ENCODE measurements at places on chromosomes 2 and 18.

DNA sequence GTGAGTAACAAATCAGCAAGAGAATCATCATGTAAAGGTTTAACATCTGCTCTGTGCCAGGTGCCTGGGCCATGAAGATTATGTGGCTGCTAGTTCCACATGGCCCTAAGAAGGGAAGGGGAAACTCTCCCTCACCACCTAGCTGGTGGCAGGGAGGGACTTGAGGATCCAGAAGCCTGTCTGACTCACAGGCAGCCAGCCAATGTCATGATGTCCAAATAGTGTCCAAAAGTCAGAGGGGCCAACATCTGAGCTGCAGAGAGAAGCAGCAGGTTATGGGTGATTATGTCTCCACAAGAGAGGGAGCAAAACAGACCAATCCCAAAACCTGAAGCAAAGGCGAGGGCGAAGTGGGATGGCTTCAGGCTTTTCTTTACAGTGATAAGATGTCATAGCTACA lies 61.9 kb upstream of the SPP2 start:
- no peak for DNase-seq

DNA sequence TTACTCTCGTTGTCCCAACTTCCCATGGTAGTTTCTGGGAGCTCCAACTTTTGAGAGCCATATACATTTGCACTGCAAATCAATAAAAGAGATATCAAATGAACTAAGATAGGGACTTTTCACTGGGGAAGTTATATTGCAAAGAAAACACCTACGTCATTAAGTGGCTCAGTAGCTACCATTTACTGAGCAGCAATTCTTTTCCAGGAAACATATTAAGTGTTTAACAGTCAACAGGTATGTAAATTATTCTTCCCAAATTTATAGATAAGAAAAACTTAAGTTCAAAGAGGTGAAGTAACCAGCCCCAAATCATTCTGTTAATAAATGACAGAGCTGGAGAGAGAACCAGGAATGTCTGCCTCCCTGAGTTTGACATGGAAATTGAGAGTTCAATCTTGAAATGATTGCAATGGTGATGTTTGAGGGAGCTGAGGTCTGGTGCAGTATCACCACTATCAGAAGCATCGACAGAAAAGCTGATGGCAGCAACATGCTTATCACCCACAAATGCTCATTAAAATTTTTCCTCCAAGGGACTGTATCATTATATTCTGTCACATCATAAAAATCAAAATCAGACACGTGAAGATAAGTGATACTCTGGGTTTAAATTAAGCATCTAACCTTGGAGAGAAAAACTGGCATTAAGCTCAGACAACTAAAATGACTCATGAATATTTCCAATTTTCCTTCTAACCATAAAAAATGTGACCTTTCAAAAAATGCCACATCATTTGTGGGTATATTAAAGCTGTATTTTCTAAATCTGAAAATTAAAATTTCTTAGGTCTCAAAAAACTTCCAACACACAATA lies 43.4 kb downstream of the GAREM1 start:
- DNase-seq: no peak

DNA sequence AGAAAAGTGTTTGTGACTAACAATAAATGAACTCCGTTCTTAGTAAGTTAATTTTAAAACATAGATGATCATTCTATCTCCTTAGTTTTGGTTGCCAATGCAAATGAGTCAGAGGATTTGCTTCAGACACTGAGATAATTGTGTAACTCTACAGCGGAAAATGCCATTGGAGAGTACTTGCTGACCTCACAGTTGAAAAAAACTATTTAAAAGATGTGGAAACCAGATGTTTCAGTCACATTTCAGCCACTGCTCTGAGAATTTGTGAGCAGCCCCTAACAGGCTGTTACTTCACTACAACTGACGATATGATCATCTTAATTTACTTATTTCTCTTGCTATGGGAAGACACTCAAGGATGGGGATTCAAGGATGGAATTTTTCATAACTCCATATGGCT lies at the start of gene TNFAIP6:
TNFAIP6 (plus strand) TSS at position 234 of the 400 bp plus-strand sequence; CDS start at position 309, 75 bp downstream.
- peak; percentile 63 for DNase-seq

GRCh38 chr2:6441800-6442199 lies 423.9 kb downstream of the CMPK2 start:
- no peak for DNase-seq

DNA sequence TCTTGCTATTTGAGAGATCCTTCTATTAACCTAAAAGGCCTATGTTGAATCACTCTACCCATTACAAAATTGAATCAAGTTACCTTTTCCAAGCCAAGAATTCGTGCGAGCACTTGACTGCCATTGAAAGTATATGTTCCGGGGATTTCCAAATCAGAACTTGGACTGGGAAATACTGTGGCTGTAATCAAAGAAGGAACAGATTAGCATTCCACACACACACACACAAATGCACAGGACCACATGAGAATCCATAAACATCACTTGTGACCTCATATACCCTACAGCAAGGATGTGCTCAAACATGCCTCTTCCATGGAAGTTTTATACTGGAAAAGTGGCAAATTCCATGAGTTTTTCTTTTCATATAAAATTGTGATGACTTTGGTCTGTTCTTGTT lies 86.0 kb downstream of the ABCA12 start:
- DNase-seq: no peak

DNA sequence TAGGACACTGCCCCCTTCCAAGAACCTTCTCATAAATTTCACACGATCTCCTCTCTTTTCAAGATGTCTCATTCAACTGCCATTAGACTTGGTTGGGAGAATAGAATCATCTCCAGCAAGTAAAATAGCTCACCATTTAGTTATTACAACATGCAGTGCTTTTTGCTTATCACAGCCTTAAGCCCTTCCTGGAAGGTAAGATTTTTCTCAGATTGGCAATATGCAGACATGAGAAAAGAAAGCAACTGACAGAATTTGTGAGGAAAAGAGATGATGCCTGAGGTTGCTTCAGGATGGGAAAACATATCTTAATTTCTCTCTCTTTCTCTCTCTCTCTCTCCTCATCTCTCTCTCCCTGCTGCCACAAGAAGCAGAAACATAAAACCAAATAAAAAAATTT lies 855.1 kb upstream of the ACVR2A start:
- DNase-seq: no peak

DNA sequence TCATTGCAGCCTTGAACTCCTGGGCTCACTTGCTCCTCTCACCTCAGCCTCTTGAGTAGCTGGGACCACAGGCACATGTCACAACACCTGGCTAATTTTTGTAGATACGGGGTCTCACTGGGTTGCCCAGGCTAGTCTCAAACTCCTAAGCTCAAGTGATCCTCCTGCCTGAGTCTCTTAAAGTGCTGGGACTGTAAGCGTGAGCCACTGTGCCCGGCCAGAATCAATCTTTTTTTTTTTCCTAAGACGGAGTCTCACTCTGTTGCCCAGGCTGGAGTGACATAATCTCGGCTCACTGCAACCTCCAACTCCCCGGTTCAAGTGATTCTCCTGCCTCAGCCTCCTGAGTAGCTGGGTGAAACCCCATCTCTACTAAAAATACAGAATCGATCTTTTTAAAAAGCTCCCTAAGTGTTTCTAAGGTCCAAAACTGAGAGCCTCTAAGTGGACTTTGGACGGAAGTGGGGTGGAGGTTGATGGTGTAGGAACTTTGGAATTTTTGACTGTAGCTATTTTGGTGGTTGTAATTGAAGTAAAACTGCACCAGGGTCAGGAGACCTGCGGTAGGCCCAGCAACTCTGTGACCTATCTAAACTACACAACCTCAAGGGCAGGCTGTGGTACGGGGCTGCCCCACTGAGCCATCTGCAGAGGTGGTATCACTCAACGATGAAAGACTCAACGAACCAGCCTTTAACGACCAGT lies 82.9 kb downstream of the POLR1A start:
- DNase-seq: no peak

DNA sequence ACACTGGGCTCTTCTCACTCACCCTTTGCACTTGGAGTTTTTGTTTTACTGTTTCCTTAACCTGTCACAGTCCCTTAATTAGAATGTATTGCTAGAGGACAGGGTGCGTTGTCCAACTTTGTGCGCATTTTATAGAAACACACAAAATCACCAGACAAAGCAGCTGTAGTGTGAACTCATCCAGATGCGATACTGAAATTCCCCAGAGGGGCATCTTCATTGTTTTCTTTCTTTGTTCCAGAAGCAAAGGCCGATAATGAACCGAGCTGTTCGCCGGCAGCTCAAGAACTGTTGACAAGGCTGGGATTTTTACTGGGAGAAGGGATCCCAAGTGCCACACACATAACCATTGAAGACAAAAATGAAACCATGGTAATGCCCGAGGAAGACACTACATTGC lies 137.6 kb downstream of the WDSUB1 start:
- no peak for DNase-seq

DNA sequence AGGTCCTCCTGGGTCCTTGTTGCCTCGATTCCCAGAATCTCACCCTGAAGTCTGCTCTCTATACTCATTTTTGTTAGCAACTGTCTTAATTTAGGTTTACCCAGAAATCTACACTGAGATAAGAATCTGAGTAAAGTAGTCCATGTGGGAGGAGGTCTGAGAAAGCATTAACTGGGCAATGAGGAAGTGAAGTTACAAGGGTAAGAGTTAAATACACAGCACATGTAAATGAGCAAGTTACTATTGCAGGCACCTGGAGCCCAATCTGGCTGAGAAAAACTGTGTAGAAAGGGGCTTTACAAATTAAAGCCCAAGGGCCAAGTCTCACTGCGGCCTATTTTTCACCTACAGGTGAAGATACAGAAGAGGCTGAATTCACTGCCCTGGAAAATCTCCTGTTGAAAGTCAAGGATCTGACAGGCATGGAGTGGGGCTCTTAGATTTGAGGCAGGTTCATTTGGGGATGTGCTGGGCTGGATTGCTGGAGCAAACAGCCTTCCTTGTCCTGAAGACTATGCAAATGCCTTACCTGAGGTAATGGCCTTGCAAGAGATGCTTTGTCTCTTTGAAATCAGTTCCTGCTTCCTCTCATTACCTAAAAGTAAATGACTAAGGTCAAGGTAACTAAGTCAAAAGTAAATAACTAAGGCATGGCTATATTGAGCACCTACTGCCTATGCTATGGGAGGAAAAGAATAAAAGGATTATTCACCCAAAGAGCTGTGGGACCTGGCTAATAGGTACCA lies 84.4 kb upstream of the DYNAP start:
- DNase-seq: no peak

GRCh38 chr2:17515652-17516051 lies 2.6 kb downstream of the RAD51AP2 start:
- no peak for DNase-seq

- no peak for DNase-seq
These were observed 97.2 kb downstream of the BCL11A start for GRCh38 chr2:60456115-60456770.

GRCh38 chr2:156891609-156892008 lies 365.9 kb upstream of the GALNT5 start:
- DNase-seq: no peak

GRCh38 chr2:20942646-20943125 lies 101.2 kb downstream of the APOB start:
- DNase-seq: no peak

GRCh38 chr18:78984941-78985784 lies 5.5 kb downstream of the SALL3 start:
- peak; percentile 13 for DNase-seq

DNA sequence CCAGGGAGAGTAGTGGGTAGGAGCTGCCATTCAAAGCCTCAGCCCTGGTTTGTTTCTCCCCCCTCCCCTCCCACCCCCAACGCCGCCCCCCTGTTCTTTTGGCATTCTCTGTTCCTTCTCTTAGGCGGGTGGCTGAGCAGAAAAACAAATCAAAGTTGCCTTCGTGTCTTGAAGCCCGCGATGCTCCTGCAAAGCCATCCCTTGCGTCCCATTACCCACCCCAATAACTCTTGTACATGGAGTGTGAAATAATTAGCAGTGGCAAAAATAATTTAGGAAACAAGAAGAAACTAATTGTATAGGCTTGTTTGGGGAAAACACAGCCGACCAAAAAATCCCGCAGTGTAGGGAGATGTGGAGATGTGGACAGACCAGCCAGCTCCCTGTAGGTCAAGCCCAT lies 59.6 kb downstream of the CELF4 start:
- no peak for DNase-seq

DNA sequence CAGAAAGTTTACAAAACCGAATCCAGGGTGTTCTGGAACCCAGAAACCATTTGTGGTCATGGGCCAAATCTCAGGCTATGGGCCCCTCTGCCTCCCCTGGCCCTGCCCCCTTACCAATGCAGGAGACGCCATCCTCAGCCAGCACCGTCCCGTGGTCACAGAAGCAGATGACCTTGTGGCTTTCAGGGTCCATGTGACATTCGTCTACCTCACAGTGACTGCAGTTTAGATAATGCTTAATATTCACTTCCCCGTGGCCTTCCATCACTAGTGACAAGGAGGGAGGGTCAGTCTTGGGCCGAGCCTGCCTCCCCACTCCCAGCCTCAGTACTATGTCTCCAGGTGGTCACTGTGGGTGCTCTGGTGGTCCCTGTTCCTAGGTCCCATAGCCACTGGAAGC lies 111.6 kb downstream of the CLIP4 start:
- no peak for DNase-seq

- DNase-seq: no peak
These were observed 46.9 kb downstream of the CCBE1 start for GRCh38 chr18:59650266-59650820.

DNA sequence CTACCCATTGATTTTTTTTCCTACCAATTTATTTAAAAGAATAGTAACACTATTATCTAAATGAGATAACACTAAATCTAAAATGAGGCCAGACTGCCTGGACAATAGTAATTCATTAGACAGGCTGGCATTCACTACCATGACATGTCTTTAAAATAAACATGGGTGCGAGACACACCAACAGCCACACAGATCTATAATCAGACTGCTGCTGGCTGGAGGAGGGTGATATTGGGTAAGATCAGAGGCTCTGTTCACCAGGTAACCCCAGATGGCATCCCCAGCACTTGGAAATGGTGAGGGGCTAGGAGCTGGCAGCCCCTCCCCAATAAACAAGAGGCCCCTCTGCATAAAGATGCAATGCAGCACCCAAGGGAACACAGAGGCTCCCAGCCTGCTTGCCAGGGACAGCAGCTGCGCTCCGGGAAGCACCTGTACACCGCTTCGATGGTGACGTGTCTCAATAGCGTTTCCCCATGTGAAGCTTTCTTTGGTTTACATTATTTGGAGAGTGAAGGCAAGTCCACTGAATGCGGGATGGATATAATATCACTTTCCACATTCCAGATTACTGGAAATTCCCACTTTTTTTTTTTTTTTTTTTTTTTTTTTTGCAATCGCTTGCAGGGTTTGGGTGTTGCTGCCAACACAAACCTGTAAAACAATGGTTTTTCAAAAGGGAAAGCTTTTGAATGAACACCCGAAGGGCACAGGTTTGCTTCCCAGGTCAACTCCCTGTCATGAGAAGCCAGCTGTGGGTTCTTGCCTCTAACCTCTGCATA lies 159.0 kb downstream of the ZNF516 start:
- peak; percentile 70 for DNase-seq

GRCh38 chr2:180360283-180360618 lies 353.2 kb upstream of the CWC22 start:
- DNase-seq: no peak

Measured in lung microvascular endothelial cell (primary cell).